NCI-H2171 (cell line): ENCODE measurements at places on chromosomes 7 and 10.

DNA sequence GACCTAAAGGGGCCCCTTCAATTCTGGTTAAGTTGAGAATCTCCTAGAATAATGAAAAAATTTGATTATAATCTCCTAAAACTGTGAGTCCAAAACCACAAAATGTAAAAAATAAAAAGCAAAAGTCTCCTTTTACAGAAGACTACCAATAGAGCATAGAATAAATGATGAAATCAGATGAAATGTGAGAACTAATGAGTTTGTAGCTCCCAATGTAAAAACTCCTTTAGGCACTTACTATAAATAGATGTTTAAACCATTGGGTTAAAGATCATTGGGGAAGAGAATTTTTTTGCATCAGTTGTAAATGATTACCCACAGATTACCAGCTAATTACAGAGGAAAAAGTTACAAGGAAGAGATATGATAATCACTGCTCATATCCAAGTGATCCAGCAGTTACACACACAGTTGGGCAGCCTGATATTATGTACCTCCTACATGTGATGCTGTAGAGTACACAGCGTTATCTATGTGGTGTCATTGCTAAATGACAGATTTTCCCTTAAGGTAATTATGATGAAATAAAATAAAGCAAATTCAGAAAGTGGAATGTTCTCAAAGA is 282.7 kb upstream of the SEMA3D start:
- no peak for DNase-seq

DNA sequence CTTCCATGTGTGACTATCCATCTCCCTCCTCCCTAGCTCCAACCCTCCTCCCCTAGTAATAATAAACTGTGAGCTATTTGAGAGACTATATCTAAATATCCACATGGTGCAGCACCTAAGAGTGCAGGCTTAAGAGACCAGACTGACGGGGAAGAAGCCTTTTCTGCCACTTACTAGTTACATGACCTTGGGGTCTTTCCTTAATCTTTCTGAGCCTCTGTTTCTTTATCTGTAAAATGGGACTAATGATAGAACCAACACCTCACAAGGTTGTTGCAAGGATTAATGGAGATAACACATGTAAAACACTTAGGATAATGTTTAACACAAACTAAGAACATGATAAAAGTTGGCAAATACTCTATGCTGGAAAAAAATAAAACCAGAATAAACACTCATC is 37.1 kb upstream of the FBXW4 start:
- DNase-seq: no peak

- DNase-seq: no peak
Measured at GRCh38 chr7:32285698-32286097, 204.5 kb downstream of the LSM5 start.

- DNase-seq: no peak
Measured at GRCh38 chr10:9214618-9215017, 1160.1 kb downstream of the GATA3 start.

DNA sequence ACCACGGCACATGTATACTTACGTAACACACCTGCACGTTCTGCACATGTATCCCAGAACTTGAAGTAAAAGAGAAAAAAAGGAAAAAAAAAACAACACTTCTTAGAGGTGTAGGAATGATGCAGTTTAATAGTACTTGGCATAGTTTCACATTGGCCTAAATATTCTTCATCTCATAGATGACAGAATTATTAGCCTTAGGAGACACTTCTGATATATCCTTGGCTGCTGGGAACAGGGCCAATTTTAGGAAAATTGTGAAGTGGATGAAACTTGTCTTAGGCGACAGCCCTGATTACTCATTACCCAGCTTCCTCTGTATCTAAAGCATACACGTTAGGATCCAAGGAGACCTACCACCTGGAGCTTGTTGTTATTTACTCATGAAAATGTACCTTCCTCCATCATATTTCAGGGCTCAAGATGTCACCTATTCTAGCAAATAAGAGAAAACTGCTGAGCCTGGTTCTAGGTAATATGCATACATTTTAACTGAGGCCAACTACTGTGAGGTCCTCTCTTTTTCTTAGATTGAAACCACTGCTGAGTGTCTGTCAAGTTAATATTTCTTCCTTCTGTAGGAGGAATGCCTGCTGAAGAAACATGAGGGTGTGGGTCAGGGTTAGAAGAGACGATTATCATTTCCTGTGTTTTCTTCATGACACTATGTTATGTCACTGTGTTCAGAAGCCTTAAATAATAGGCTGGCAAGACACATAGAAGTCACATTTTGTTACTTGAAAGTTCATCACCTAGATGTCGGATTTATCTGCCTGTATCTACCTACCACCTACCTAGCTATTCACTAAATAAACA is 44.3 kb downstream of the CPED1 start:
- no peak for DNase-seq

DNA sequence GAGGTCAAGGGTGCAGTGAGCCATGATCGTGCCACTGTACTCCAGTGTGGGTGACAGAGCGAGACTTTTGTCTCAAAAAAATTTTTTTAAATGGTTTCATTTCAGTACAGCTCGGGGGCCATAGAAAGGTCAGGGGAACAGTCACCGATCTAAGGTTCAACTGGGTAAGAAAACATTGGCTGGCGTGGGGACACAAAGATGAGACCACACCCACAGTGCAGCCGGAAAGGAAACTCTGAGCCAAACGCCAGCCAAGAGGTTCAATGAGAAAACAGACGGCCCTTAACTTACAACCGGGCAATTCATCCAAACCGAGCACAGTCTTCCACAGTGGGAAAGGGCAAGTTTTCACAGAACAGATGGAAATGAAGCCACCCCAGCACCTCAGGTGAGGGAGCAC is 65.1 kb downstream of the SLC37A3 start:
- no peak for DNase-seq

- DNase-seq: no peak
Measured at GRCh38 chr10:8302565-8302964, 248.1 kb downstream of the GATA3 start.

DNA sequence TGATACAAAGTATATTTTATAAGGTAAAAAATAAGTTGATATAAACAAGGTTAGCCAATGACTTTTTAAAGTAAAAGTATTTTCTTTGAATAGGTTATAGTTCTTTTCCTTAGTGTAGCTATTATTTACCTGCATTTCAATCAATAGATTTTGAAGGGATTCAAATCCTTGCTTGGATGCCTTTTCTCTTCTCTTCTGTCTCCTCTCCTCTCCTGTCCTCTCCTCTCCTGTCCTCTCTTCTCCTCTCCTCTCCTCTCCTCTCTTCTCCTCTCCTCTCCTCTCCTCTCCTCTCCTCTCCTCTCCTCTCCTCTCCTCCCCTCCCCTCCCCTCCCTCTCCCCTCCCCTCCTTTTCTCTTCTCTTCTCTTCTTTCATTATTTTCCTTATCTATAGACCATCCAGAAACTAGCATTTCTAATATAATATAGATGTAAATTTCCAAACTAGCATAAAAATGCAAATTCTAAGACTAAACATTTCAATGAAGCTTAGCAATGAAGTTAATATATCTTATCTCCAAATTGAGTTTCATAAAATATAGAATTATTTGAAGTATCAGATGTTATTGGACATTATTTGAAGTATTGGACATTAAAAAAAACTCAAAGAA is 60.5 kb upstream of the PRKCQ start:
- no peak for DNase-seq

GRCh38 chr10:50231515-50232260 is 19.6 kb downstream of the ASAH2 start:
- no peak for DNase-seq

DNA sequence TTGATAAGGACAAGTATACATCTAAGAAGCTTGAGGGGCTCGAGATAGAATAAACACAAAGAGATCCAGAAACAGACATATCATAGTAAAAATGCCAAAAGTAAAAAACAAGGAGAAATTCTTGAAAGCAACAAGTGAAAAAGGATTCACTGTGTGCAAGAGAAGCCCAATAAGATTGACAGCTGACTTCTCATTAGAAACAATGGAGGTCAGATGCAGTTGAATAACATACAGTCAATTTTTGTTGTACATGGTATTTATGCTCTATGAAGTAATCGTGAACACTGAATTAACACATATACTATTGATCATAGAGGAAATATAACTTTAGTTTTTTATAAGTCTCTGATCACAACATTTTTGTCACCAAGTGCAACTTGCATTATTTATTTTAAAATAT is 982.8 kb upstream of the SORCS1 start:
- DNase-seq: no peak

- DNase-seq: no peak
Measured at GRCh38 chr10:103980288-103980906, 13.5 kb downstream of the SLK start.

DNA sequence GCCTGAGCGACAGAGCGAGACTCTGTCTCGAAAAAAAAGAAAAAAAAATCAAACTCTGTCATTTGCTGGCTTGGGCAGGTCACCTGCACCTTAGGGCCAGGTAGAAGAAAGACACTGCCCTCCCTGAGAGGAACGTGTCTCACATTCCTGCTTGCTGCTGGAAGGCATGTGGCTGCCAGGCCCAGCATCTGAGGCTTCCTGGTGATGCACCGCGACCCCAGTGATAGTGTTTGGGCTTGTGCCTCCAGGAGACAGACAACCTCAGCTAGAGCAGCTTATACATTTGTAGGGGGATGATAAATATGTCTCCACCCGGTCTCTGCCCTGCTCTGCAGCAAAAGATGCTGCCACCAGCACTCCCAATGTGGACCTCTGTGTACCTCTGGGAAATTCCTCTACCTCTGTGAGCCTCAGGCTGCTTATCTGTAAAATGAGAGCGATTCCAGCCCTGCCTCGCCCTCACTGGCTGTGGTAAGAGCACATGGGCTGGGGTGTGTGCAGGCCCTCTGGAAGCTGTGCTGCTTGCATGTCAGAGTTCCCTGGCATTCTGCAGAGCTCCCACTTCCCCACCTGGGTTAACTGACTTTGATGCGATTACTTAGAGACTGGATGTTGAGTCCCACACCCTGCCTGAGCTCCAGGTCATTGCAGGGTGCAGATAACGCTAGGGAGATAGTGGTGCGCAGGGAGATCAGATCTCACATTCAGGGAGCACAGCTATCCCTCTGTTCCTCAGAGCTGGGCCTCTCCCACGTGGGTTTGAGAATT is 19.9 kb downstream of the SLC29A3 start:
- no peak for DNase-seq

GRCh38 chr10:80204677-80205476 is 460 bp downstream of the ANXA11 start:
- no peak for DNase-seq

GRCh38 chr10:71754562-71754961 is 18.8 kb downstream of the VSIR start:
- no peak for DNase-seq

GRCh38 chr10:79262959-79263746 is 84.1 kb upstream of the PPIF start:
- no peak for DNase-seq

- no peak for DNase-seq
Measured at GRCh38 chr7:141302617-141303016, 228.8 kb downstream of the TMEM178B start.

GRCh38 chr10:12561720-12562119 is 212.4 kb downstream of the CAMK1D start:
- no peak for DNase-seq
